Non-pigmented ciliary epithelial cell (primary cell): ENCODE measurements at places on chromosomes 12 and 14.

GRCh38 chr14:74194506-74195274 is 44.6 kb upstream of the VSX2 start:
- no peak for DNase-seq

GRCh38 chr12:22116376-22116775 is 70.4 kb downstream of the CMAS start:
- DNase-seq = no peak

GRCh38 chr12:85920324-85920947 is 46.3 kb downstream of the NTS start:
- DNase-seq = peak; percentile 8

- DNase-seq = no peak
Observed at GRCh38 chr14:102544747-102545460, 35.3 kb upstream of the ANKRD9 start.

- no peak for DNase-seq
Observed at GRCh38 chr14:95758331-95758730, 44.4 kb upstream of the TCL1A start.

GRCh38 chr12:11578461-11578993 is 70.9 kb upstream of the ETV6 start:
- no peak for DNase-seq

- DNase-seq = no peak
Observed at GRCh38 chr12:90067791-90068190, 359.2 kb upstream of the ATP2B1 start.

DNA sequence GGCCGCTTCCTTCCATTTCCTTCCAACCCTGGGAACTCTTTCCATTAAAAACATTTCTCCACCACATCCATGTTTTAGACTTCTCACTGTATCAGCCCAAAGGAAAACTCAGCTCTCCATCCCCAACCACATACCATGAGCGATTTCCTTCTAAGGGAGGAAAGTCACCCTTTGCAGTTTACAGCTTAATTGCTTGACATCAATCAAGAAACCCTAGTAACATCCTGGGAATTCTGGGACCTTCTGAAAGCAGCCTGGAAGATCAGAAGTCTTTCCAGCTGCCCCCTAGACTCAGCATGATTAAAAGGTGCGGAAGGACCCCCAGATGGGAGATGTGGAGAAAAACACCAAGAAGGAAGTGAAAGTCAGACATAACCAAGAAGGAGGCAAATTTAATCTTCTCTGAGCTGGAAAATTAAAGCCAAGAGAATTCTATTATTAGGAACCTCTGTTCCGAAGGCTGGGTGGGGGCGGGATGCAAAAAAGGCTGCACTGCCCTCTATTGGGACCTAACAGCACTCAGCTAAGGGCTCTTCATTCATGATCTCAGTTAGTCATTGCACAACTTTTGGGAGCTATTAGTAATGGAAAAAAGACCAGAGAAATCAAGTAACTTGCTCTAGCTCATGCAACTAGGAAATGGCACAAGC is 73.3 kb upstream of the PLXNC1 start:
- no peak for DNase-seq
